Naive thymus-derived CD4-positive, alpha-beta T cell (primary cell): ENCODE measurements at places on chromosomes 16 and 17.

DNA sequence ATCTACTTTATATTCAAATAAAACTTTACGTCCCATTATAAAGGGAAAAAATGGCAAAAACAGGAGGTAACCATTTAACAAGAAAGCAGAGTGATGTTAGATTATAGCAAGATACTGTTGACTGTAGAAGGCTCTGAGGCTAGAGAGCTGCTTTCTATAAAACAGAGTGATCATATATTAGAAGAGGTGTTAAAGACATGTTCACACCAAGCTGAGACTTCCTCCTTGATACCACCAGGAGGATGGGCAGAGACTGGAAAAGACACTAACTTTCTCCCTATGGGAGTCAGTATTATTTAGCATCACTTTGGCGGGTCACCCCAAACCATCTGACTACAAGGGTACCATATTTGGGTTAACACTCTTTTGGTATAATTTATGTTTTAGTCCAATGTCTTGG lies 687 bp upstream of the CIITA start:
- DNase-seq, result no peak

DNA sequence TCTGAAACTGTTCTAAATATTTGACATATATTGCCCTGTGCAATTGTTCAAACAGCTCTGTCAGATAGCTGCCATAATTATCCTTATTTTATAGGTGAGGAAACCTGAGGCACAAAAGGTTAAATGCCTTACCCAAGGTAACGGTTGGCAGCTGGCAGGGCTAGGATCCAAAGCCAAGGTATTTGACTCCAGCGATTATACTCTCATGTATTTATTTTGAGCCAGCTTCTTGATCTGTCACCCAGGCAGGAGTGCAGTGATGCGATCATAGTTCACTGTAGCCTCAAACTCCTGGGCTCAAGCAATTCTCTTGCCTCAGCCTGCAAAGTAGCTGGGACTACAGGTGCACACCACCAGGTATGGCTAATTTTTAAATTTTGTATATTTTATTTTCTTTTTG lies 7.2 kb downstream of the ENO3 start:
- no peak for DNase-seq

- DNase-seq, result peak; percentile 23
Measured at GRCh38 chr17:49850772-49851386, 3.0 kb upstream of the TAC4 start.

- DNase-seq, result no peak
Measured at GRCh38 chr17:17481860-17482259, 5.1 kb downstream of the MED9 start.
